ENCODE measurements at places on chromosomes 6 and 20. TPM values are rescaled to one million over a fixed set of nuclear protein-coding genes. Genes with fewer than 3 reads are reported as not detected.

Gene BPIFB4
- total RNA-seq: not detected

Gene CCHCR1
- 11.3 TPM for total RNA-seq

DNA sequence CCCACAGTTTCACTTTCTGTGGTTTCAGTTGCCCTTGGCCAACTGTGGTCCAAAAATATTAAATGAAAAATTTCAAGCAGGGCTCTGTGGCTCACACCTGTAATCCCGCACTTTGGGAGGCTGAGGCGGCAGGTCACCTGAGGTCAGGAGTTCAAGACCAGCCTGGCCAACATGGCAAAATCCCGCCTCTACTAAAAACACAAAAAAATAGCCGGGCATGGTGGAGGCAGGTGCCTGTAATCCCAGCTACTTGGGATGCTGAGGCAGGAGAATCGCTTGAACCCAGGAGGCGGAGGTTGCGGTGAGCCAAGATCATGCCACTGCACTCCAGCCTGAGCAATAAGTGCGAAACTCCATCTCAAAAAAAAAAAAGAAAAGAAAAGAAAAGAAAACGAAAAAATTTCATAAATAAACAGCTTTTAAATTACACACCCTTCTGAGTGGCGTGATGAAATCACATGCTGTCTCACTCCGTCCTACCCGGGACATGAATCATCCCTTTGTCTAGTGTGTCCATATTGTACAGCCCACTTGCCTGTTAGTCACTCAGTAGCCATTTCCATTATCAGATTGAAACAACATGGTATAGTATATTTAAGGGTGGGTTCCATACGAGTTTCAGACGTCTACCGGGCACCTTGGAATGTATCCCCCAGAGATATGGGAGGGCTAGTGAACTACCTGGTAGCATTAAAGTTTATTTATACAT, 11.7 kb downstream of the PTPRK start:
- DNase-seq: no peak

GRCh38 chr6:104186831-104187230, 672.9 kb downstream of the HACE1 start:
- no peak for DNase-seq

DNA sequence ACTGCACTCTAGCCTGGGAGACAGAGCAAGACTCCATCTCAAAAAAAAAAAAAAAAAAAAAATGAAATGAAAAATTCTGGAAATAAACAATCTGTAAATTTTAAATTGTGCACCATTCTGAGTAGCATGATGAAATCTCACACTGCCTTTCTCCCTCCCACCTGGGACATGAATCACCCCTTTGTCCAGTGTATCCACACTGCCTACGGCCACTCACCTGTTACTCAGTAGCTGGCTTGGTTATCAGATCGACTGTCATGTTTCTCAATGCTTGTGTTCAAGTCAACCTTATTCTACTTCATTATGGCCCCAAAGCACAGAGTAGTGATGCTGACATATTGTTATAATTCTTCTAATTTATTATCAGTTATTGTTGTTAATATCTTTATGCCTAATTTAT, 58.7 kb upstream of the MTHFD1L start:
- DNase-seq: no peak

All from cerebellum (tissue), 4 donors.